ENCODE measurements at places on chromosomes 13 and 19. TPM values are rescaled to one million over a fixed set of nuclear protein-coding genes. Genes with fewer than 3 reads are reported as not detected.
A peak's percentile ranks its signal among the peaks of the same experiment; 100 is the strongest.

DNA sequence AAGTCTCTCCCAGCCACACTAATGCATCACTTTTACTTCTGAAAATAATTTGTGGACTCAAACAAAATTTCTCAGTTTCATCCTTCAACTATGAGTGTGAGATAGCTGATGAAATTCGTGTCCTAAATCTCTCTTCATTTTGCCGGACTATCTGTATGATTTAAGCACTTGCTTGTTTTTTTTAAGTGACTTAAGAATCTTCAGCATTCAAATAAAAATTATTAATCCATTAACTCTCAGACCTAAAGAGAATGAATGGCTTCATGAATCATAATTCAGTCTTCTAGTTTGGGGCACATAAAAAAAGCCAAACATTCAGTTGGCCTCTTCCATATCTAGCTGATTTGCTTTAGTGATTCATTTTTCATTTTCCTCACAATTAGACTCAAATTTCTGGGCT lies 579.5 kb downstream of the DCT start:
- no peak for DNase-seq
- no peaks in the 10 kb centered on the region for H3K27me3 ChIP-seq
- H3K4me1 ChIP-seq, result no peaks in the 10 kb centered on the region
- H3K4me3 ChIP-seq, result no peak overlapping the region
- H3K27ac ChIP-seq, result peak overlapping the region; percentile 4

DNA sequence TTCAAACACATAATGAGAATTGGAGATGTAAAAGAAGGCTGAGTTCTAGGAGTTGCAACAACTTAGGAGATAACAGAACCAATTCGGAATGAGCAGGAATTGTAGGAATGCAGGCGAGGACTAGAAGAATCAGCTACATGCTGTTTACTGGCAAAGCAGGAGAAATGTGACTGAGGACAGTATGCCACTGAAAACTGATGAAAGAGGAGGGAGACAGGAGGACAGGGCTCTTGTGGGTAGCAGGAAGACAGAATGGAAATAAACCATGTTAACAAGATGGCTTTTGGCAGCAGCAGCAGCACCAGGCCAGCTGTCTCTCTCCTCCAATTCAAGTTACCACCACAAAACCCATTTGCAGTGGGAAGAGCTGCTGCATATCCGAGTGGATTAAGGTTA lies 91.0 kb upstream of the SLC15A1 start:
- H3K27ac ChIP-seq, result peak overlapping the region; percentile 31
- peaks cover 23% of the 10 kb centered on the region for H3K36me3 ChIP-seq
- no peak for DNase-seq
- H3K4me3 ChIP-seq, result no peak overlapping the region

- H3K4me3 ChIP-seq, result no peak overlapping the region
- no peak for DNase-seq
- peaks cover 12% of the 10 kb centered on the region for H3K36me3 ChIP-seq
- H3K27me3 ChIP-seq, result no peaks in the 10 kb centered on the region
- H3K4me1 ChIP-seq, result peaks cover 60% of the 10 kb centered on the region
These were observed 8.1 kb downstream of the ZNF708 start for GRCh38 chr19:21321134-21321533.

- DNase-seq, result no peak
- H3K36me3 ChIP-seq, result no peaks in the 10 kb centered on the region
- H3K27ac ChIP-seq, result no peak overlapping the region
- peak overlapping the region; percentile 54 for H3K4me3 ChIP-seq
These were observed 132.8 kb upstream of the MYO16 start for GRCh38 chr13:108496362-108497210.

DNA sequence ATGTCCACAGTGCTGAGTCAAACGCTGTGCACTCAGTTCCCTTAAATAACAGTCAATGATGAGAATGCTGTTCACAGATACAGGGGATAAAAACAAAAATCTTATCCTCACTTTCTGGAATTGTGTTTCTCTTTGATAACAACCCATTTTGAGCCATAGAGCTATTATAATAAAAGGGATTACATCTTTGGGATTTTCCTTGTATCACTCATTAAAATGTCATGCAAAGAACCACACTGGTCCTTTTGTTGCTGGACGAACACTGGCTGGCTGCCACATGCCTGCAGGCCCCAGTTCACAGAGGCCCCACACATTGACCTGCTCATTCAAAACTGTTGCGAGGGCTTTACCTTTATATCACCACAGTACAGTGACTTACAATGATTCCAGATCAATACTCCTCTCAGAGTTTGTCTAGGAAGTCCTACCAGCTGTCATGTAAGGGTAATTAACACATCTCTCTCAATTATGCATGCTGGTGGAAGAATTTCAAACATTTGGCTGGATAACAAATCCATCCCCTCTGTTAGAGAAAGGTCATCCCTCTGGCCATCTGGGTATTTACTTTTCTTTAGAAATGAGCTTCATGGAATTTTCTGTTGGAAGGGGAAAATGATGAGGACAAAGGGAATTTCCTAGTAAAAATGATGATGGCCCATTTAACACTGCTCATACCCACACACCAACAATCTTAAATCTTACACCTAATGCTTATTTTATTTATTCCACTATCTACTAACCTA lies 85.9 kb downstream of the MBNL2 start:
- no peaks in the 10 kb centered on the region for H3K27me3 ChIP-seq
- H3K27ac ChIP-seq, result peak overlapping the region; percentile 61
- peaks cover 90% of the 10 kb centered on the region for H3K4me1 ChIP-seq

The MIR17HG gene
- total RNA-seq, result 1.3 TPM

The CCDC169 gene
- total RNA-seq, result 0.69 TPM

The SMARCA4 gene
- 38.8 TPM for total RNA-seq
